ENCODE measurements at places on chromosomes 3 and 15.

- DNase-seq: no peak
Measured at GRCh38 chr15:63238796-63239195, 38.6 kb upstream of the APH1B start.

- no peak for DNase-seq
Measured at GRCh38 chr3:169509359-169509758, 154.2 kb downstream of the MECOM start.

DNA sequence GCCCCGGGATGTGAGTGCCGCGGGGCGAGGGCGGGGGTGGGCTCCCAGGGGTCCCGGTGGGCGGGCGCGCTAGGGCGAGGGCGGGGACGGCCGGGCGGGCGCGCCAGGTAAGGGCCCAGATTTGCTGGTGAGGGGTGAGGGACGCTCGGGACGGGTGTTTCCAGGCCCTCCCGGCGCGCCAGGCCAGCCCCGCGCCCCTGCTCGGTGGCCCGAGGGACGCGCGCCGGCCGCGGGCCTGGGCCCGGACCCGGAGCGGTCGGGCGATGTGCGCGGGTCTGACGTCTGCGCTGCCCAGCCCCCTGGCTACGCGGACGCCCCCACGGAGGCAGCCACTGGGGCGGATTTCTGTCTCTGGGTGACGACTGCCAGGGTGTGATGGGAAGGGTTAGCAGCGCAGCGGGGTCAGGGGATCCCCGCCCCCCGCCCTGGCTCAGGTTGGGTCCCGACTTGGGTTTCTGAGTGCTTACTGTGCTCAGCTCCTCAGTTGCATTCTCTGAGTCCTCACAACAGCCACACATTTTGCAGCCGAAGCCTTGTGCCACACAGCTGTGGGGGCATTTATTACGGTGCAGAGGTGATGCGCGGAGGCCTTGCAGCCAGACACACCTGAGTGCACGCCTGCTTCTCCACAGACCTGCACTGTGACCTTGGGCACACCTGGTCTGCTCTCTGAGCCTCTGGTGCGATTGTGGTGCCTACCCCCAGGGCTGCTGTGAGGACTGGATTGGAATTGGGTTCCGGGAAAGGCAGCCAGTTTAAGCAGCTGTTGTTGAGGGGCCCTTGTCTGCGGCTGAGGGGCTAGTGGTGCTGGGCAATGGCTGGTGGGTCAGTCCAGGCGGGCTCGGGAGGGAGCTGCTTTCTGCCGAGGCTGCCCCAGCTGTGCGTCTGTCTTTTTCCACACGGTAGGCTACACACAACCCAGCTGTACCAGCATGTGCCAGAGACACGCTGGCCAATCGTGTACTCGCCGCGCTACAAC, 523 bp downstream of the HDAC11 start:
- peak; percentile 7 for DNase-seq

- no peak for DNase-seq
Measured at GRCh38 chr3:116139641-116140040, 305.6 kb downstream of the LSAMP start.

GRCh38 chr3:53836084-53836872, 9.9 kb downstream of the CHDH start:
- DNase-seq: no peak

GRCh38 chr15:56086566-56086965, 93.2 kb upstream of the NEDD4 start:
- DNase-seq: no peak

DNA sequence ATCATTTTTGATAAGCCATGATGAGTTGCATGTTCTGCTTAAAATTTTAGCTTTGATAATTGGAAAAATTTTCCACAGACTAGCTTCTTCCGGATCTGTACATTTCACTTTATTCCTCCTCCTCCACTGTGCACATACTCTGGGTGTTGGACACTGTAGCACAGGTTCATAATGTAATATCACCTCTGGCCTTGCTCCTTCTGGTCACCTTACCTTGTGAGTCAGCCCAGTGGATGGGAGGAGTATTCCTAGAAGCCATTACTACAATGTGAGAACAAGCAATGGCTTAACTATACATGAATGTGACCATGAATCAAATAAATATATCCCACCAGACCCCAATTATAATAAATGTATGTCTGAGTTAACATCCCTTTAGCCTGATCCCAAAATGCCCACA, 6.1 kb upstream of the CDCP1 start:
- no peak for DNase-seq

DNA sequence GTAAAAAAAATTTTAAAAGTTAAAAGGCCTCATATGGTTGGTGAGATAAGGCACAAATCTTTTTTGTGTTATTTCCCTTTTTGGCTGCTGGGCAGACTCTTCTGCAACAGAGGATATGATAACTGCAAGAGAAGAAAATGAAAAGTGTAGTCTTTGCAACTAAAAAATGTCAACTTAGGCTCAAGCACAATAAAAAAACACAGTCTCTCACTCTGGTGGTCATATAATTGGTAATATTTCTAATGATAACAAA, 15.4 kb downstream of the COMMD2 start:
- no peak for DNase-seq

DNA sequence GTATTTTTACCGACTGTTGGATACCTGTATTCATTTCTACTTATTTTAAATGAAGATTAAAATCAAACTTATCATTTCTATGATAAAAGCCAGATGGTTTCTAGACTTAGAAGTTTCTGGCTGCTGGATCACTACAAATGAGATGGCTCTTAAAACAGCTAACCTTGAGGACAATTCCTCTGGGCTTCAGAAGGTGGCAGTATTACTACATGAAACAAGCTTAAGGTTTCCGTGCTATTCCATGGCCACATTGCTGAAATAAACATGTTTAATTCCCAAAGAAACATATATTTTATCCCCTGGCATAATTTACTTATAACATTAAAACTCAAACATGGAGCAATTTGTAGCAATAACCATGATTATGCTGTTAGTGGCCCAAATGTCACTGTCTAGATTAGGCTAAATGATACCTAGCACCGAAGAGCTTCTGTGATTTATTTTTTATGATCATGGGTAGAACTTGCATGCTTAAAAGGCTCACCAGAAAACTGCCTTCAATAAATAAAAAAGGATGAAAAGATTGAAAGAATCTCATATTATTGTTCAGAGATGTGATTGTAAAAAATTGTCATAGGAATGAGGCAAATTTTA, 204.0 kb upstream of the NANOGP8 start:
- no peak for DNase-seq

- no peak for DNase-seq
Measured at GRCh38 chr3:43994657-43995546, 246.8 kb upstream of the TOPAZ1 start.

GRCh38 chr3:57825116-57825515, 69.0 kb downstream of the SLMAP start:
- no peak for DNase-seq

DNA sequence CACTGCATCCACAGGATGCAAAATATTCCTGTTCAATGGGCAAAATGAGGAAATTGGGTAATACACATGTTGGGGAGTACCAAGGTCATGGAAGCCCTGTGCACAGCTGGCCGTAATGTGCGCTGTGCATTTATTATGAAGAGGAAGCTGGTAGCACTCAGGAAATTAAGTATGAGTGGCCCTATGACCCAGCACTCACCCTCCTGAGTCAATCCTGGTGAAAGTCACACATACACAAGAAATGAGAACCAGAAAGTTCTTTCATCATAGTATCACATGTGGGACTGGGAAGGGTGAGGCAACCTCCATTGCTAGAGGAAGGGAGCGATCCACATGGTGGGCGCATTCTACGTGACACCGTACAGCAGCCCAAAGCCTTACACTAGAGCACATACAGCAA, 11.4 kb upstream of the PRR20G start:
- DNase-seq: no peak

GRCh38 chr15:67047149-67047661, 18.2 kb upstream of the SMAD3 start:
- no peak for DNase-seq

DNA sequence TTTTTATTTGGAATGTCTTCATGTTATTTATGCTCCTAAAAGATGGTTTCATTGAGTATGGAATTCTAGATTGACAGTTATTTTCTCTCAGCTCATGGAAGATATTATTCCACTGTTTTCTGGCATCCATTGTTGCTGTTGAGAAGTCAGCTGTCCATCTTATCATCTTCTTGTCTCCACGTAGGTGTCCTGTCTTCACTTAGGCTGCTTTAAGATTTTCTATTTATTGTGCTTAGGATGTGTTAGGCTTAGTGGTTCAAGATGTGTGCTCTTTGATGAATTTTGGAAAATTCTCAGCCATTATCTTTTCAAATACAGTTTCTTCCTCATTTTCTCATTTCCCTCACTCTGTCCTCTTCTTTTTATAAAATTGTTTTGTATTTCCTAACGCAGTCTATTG, 52.0 kb downstream of the SNRK start:
- DNase-seq: no peak

GRCh38 chr3:71709908-71710511, 15.2 kb downstream of the EIF4E3 start:
- no peak for DNase-seq

DNA sequence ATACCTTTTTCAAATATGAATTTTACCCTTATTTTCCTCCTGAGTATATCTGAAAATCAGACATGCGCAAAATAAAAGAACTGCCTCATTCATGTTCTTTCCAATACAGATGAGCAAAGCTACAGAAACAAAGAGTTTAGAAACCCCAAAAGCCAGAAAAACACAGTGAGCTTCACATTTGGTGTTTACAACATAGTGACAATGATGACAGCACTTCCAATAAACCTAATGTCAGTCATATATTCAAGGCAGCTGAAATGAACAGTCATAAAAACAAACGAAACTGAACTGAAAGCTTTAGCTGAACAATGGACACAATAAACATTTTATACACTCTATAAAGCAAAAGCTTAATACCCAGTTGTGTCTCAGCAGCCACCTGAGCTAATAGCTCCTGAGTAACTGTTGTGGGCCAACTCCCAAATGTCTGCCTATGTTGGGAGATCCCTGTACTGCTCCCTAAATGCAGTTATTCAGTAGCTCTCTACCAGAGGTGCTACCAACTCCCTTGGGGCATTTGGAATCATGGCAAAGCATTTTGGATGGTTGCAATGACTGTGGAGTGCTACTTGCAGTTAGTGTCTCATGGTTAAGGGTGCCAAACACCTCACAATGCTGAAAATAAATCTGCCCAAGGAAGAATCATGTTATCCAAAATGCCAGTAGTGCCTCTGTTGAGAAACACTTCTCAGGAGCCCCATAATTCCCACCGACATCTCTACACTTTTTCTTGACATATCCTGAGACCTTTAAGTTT, 131.5 kb downstream of the TGFBR2 start:
- DNase-seq: no peak

- no peak for DNase-seq
Measured at GRCh38 chr3:196051282-196052076, 30.4 kb downstream of the TFRC start.

GRCh38 chr3:73107676-73108187, 46.3 kb downstream of the EBLN2 start:
- no peak for DNase-seq
